ENCODE measurements at places on chromosomes 13 and 19. TPM values are rescaled to one million over a fixed set of nuclear protein-coding genes. Genes with fewer than 3 reads are reported as not detected.

Gene COG3
- total RNA-seq, result 29.8 TPM

DNA sequence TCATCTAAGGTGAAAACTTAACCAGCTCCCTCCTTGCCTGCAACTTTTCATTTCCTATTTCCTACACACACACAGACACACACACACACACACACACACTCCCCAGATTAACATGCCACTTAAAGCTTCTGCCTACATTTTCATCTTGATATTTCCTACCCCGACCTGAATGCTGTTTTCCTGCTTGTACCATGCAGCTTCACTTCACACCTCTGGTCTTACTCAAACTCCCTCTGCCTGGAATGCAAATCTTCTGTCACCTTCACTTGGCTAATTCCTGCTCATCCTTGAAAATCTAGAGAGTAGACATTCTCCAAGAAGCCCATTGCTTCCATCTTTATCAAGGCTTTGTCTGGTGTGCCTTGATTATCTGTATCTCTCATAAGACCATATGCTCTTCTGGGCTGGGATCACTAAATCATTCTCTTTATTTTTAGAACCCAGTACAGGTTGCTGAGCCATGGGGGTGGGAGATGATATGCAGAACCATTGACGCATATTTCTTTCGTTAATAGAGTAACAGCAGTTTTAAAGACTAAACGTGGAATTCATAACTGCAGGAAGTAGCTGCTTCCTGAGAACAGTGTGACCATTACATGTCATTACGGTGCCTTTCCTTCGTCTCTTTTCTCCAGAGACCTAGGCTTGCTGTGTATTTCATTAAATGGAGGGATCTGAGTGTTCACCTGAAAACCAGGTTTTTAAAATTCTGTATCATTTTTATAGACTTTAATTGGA is 37.7 kb downstream of the CNMD start:
- no peak for DNase-seq

GRCh38 chr13:48431431-48431830 is 18.5 kb upstream of the LPAR6 start:
- DNase-seq, result peak; percentile 30

DNA sequence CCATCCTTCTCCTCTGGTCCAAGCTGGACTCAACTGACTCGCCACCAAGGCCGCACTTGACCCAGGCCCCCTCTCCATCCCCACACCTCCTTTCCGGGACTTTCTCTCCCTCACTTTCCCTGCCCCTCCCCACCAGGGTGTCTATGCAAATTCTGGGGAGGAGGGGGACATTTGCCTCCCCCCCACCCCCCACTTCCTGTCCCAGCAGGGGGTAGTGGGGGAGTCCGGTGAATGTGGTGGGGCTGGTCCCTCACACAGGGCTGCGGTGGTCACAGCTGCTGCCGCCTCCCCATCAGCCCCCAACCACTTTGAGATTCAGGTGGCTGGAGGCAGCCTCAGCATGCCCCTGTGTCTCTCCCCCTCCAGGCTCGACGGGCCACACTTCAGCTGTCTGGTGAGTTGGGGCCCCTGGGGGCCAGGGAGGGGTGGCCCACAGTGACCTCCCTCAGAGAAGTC is 870 bp downstream of the SPIB start:
- DNase-seq, result no peak

GRCh38 chr19:35206379-35206778 is 22.2 kb downstream of the FAM187B start:
- no peak for DNase-seq

- DNase-seq, result peak; percentile 35
These were observed 17.5 kb downstream of the KLF2 start for GRCh38 chr19:16342002-16342715.

DNA sequence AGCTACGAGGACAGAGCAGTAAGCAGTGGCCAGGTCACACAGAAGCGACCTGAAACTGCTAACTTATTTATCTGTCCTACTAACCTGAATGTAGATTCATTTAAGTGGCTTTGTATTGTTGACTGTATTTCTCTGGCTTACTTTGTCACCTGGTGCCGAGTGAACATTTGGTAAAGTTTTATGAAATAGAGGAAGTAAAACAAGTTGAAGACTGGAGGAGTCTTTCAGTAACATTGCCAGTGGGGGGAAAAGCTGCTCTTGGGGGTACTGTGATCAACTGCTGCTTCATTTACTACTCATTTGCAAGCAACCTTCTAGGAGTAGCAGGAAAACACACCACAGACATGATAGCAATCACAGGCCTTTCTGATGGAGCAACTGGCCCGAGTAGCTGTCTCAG is 615.0 kb downstream of the FGF9 start:
- no peak for DNase-seq

- no peak for DNase-seq
These were observed 450.8 kb downstream of the HS6ST3 start for GRCh38 chr13:96540670-96541069.

GRCh38 chr13:46297361-46297811 is 85.7 kb downstream of the LRRC63 start:
- no peak for DNase-seq

GRCh38 chr19:35899547-35900214 is 659 bp downstream of the NFKBID start:
- DNase-seq, result peak; percentile 73

DNA sequence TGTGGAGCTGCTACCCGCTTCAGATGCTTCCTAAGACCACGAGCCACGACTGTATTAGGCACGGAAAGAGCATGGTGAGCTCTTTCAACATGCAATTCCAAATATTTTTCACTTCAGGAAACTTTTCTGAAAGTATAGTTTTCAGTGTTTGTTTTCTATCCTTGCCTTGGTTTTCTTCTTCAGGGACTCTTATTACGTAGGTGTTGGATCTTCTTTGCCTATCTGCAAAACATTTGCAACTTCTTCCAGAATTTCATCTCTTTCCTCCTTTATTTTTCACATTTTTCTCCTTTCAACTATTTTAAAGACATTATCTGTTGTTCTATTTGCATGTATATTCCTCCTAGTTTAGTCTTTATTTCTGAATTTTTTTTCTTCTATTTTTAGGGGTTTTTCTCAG is 148.9 kb upstream of the LSM14A start:
- no peak for DNase-seq

GRCh38 chr19:1507192-1507660 is 5.6 kb downstream of the ADAMTSL5 start:
- no peak for DNase-seq
